Fibroblast of mammary gland (primary cell): ENCODE measurements at places on chromosomes 4 and X.

DNA sequence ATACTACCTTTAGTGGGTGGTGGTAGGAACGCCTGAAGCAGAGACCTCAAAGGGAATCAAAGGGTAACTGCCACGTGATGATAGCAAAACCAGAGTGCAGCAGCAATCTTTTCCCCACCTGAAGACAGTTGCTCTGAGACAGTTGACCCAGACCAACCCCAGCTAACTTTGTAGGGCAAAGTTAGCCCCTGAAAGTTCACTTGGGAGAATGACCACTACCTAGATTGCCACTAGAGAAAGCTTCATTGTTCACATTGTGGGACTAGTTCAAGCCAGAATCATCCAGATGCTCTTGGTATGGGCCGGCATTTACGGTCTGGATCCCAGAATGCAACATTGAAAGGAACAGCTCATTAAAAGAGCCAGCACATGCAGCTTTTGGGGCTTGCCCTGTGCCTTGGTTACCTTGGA is 4.1 kb downstream of the SEPTIN6 start:
- no peak for DNase-seq

GRCh38 chrX:130974323-130974722 is 71.3 kb upstream of the ENOX2 start:
- peak; percentile 57 for DNase-seq

- DNase-seq = no peak
These were observed 152.2 kb downstream of the STK32B start for GRCh38 chr4:5203309-5203992.

GRCh38 chr4:51884055-51884454 is 41.1 kb downstream of the DCUN1D4 start:
- DNase-seq = no peak

- DNase-seq = no peak
These were observed 37.2 kb upstream of the CD38 start for GRCh38 chr4:15740764-15741404.

- no peak for DNase-seq
These were observed 66.9 kb downstream of the CISD2 start for GRCh38 chr4:102935716-102936115.

- no peak for DNase-seq
These were observed 268.5 kb downstream of the CHIC1 start for GRCh38 chrX:73831500-73831899.

DNA sequence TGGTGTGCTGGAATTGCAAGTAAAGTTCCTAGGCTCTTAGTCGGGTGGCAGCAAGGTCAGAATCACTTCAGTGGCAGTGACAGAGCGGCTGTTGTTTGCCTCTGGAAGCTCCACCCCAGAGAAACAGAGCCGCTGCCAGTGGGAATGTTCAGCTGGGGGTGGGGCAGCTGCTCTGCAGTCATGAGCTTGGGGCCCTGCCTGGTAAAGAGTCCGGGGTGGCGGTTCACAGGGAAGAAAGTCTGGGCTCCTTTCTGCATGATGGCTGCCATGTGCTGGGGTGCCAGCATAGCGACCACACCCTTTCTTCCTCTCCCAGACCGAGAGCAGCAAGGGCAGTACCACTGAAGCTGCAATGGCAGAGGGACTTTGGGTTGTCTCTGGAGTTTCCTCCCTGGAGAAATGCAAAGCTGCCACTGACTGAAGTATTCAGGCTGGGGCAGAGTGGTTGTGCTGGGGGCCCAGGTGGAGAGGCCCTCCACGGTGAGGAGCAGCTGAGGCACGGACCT is 108.8 kb upstream of the CENPE start:
- no peak for DNase-seq

- peak; percentile 52 for DNase-seq
These were observed 725.7 kb upstream of the TENM3 start for GRCh38 chr4:181517491-181517890.

DNA sequence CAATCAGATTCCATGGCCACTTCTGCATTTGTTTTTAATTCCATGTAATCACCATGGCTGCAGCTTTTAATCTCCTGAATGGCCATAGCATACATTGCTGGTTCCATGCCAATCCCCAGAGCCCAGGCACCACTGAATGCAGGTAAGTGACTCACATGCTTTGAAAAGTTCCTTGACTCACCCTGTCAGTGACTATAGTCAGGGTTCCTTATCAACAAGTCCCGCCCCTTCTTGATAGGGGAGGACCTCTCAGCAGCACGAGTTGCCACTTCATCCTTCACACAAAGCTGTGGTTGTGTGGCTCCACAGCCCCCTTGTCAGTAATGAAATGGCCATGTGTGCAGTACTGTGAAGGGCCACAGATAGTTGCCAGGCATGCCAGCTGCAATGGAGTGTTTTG is 516.6 kb downstream of the PPARGC1A start:
- DNase-seq = no peak

DNA sequence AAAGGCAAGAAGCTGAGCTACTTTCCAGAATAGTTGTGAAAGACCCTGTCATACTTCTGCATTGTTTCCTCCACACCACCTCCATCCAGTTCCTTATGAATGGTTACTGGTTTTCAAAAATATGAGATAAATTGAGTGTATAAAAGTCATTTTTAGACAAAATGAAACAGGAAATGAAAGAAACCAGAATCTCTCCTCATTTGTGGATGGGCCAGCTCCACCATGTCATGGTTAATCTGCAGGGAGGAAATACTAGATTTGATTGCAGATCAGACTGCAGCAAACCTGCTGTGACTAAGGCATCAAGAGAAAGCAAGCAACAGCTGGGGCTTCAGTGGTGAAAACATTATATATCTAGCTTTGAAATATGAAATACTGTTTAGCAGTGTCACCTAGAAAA is 23.8 kb downstream of the F9 start:
- DNase-seq = no peak

DNA sequence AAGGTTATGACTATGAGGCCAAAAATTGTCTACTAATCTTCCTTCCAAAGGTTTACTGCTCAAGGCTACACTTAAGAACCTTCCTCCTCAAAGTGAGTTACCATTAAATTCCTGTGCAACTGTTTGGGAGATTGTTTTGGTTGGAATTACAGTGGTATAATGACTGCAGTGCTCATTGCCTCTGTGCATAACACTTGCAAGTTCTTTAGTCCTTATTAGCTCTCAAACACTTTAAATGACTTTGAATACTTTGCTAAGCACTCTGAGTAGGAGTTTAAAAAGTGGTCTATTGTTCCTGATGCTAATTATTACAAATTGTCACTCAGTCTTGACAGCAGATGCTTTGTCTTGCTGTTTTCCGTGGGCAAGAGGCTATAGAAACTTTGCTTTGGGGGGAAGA is 422.8 kb upstream of the PABPC4L start:
- no peak for DNase-seq

- peak; percentile 80 for DNase-seq
These were observed 343.5 kb downstream of the RAPGEF2 start for GRCh38 chr4:159446266-159446976.

DNA sequence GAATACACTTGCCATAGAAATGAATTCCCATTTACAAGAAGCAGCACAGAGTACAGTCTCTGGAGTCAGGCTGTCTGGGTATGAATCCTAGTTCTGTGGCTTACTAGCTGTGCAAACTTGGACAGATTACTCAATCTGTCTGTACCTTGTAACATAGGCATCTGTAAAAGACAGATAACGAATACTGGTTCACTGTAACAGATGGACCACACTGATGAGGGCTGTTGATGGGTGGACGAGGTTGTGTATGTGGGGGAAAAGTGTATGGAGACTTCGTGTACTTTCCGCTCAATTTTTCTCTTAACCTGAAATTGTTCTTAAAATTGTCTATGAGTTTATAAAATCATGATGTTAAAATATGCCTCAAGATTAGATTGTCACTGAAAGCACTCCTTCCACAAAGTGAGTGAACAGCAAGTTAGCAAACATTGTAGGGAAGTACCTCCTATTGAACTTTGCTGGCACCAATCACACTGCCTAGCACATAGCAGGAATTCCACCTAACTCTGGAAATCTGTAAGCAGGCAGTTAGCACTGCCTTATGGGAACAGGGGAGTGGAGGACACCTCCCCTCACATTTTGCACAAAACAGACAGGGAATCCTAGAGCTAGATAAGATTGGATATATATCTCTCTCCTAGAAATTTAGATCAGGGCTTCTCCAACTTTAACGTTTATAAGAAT is 6.5 kb upstream of the EXOSC9 start:
- DNase-seq = no peak

DNA sequence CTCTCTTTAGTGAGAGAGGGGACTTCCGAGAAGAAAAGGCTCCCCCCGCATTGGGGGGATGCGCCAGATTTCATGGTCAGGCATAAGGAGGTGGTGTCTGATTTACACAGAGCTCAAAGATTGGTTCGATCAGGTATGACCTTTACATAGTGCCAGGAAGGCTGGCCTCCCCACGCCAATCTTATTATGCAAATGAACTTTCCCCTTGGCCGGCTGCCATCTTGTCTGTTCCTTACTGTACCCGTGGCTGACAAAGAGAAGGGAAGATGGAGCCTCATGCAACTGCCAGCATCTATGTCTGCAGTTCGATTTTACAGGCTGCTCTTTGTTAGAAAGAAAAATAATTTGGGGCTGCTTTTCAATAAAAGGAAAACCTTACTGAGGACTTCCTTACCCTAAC is 197.2 kb downstream of the GPM6A start:
- no peak for DNase-seq

GRCh38 chr4:130545596-130545995 is 1449.6 kb downstream of the C4orf33 start:
- DNase-seq = no peak

DNA sequence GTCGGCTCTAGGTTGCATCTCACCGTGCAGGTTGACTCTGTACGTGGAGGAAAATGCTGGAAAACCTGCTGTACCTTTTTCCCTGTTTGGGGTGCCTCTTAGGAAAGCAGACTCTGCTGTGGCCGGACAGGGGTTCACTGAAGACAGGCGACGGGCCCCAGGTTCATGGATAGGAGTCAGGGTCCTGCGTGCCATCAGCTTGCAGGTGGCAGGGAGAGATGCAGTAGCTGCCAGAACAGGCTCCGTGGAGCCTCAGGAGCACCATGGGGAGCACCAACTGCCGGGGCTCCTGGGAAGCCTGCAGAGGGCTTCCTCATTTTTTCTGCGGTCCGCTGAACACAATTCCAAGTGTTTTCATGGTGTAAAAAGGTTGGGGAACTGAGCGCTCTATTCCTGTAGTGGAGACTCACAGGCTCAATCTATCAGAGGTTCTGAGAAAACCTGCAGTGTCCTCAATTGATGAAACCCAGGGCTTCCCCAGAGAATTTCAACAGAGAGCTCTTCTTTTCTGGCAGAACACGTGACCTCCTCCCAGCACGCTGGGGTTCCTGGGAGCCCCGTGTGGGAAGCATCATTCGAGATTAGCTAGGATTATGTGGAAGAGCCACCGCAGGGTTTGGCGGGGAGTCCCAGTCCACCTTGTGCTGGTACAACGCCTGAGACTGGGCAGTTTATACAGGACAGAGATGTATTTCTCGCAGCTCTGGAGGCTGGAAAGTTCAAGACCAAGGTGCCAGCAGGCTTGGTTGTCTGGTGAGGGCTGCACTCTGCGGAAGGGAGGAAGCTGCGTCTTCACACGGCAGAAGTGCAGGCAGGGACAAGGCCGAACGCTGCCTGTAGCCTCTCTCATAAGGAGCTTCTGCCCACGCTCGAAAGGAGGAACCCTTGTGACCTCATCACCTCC is 1.6 kb downstream of the HTRA3 start:
- DNase-seq = no peak

GRCh38 chr4:138398322-138398721 is 156.2 kb upstream of the SLC7A11 start:
- no peak for DNase-seq

- no peak for DNase-seq
These were observed 11.5 kb downstream of the HAND2 start for GRCh38 chr4:173518425-173519102.

DNA sequence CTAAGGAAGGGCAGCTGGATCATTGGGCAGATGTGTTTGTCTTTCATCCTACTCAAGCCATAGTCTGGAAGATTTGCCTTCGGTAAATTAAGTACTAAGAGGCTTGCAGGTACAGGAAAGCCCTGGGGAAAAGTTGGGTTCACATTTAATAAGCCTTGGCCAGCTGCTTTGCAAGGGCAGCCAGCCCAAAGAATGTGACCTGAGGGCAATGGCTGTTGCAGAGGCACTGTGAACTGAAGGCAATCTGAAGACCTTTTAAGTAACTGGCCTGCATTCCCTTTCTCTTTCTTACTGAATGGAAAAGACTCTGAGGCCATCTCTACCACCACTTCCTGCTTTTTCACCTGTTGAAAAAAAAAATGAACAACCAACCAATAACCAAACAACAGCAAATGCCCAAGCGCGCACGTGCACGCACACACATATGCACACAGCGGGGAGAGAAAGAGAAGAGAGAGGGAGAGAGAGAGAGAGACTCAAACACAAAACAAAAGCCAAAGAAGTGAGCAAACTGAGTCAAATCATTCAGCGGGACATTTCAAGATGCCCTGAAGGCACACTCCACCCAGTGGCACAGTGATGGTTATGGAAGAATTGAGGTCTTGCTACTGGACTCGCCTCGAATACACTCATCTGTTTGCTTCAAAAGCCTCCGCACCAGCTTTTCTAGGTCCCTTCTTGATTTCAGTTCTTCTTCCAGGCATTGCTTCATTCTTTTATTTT is 19.6 kb downstream of the CD40LG start:
- DNase-seq = no peak

DNA sequence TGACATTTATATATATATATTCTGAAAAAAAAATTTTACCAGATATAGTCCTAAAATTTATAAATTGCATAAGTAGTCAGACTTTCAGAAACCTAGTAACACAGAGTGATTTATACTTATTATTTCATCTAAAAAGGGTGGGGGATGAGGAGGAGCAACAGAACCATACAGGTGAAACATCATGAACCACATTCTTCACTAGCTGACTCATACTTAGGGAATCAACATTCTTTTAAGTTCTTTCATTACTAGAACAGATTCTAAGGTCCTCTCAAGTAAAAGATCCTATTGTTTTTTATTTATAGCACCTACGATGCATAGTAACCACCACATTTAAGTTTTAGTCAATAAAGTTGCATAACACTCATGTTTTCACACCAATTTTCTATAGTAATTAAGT is 166.1 kb downstream of the LRBA start:
- DNase-seq = no peak

GRCh38 chr4:181259081-181259709 is 984.0 kb upstream of the TENM3 start:
- DNase-seq = no peak

- DNase-seq = peak; percentile 37
These were observed 141.5 kb downstream of the RPS6KA6 start for GRCh38 chrX:84046403-84046984.

- no peak for DNase-seq
These were observed 429.7 kb downstream of the MAPK10 start for GRCh38 chr4:85929961-85930665.

- DNase-seq = no peak
These were observed 39.9 kb downstream of the RELL1 start for GRCh38 chr4:37646247-37646646.
